Nephron progenitor cell (in vitro differentiated cells): ENCODE measurements at places on chromosomes 11 and 22.

- no peak for DNase-seq
- no peak overlapping the region for H3K27ac ChIP-seq
- H3K4me1 ChIP-seq: no peaks in the 10 kb centered on the region
- peaks cover 94% of the 10 kb centered on the region for H3K27me3 ChIP-seq
- H3K4me3 ChIP-seq: no peak overlapping the region
Measured at GRCh38 chr22:49717322-49717919, 110.3 kb downstream of the BRD1 start.

DNA sequence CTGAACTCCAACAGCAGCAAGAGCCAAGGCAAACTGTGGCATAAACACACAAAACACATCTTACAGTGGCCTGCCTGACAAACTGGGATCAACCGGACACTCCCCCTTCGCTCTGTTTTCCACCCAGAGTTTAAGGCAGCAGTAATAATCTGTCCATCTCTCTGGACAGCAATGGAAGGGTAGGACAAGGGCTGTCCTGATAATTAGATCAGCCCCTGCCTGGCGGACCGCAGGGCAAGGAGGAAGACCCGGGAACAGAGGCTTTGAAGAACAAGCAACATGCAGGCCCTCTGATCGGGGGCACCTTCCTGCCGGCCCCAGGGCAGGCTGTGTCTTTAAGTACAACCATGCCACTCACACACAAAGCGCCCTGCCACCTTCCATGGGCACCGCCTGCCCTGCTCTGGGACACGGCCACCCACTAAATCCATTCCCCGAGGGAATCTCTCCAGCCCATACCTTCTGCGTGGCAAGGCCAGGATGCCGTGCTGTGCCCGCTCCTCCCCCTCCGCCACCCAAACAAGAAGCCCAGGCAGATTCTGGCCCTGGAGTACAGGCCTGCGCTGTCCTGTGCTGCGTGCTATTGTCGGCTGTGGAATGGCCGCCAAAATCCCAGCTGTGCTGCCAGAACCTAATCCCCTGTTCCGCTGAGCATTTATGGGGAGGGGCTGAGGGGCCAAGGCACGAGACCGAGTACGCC lies 38.8 kb downstream of the NUMA1 start:
- peaks cover 9% of the 10 kb centered on the region for H3K36me3 ChIP-seq
- DNase-seq: peak; percentile 52
- H3K27me3 ChIP-seq: no peaks in the 10 kb centered on the region
- H3K4me1 ChIP-seq: peaks cover 18% of the 10 kb centered on the region
- no peak overlapping the region for H3K27ac ChIP-seq

- peaks cover 8% of the 10 kb centered on the region for H3K27me3 ChIP-seq
- no peak overlapping the region for H3K27ac ChIP-seq
- H3K4me1 ChIP-seq: no peaks in the 10 kb centered on the region
- H3K36me3 ChIP-seq: no peaks in the 10 kb centered on the region
- no peak for DNase-seq
Measured at GRCh38 chr11:91850533-91851275, 373.9 kb upstream of the FAT3 start.

GRCh38 chr22:30280505-30280904 lies 8.8 kb downstream of the CASTOR1 start:
- peaks cover 3% of the 10 kb centered on the region for H3K27me3 ChIP-seq
- no peak for DNase-seq
- H3K36me3 ChIP-seq: no peaks in the 10 kb centered on the region
- H3K4me1 ChIP-seq: peaks cover 19% of the 10 kb centered on the region
- H3K27ac ChIP-seq: no peak overlapping the region

GRCh38 chr11:72561856-72562255 lies 112.4 kb downstream of the PDE2A start:
- H3K36me3 ChIP-seq: no peaks in the 10 kb centered on the region
- H3K4me1 ChIP-seq: peaks cover 4% of the 10 kb centered on the region
- H3K27me3 ChIP-seq: peaks cover 9% of the 10 kb centered on the region
- no peak overlapping the region for H3K4me3 ChIP-seq

DNA sequence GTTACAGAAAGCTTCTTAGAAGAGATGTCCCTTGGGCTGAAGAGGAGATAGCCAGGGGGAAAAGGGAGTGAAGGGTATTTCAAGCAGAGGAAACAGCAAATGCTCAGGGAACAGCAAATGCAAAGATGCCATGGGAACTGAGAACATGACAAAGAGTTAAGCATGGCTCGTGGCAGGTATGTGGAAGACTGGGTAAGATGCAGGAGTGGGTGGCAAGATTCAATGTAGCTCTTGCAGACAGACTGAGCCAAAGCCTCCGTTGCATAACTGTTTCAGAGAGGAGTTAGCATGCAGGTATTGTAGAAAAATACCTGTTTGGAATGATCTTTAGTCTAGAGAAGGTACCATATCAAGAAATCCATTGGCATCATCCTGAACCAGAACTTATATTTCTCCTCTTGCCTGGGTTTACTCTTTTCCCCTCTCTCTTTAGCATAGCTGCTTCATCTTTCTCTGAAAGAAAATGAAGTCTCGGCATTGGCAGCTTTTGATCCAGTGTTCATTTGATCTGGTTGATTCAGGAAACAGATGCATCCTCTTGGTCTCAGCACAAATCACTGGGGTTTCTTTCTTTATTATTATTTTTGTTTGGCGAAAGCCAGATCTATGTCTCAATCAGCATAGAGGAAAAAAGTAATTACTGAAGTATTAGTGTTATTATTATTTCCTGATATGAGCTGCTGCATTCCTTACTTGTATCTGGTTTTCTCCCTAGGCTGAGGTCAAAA lies 41.7 kb upstream of the NUP160 start:
- peaks cover 13% of the 10 kb centered on the region for H3K27me3 ChIP-seq
- H3K27ac ChIP-seq: no peak overlapping the region
- no peak for DNase-seq
- no peaks in the 10 kb centered on the region for H3K36me3 ChIP-seq
- no peaks in the 10 kb centered on the region for H3K4me1 ChIP-seq

- no peaks in the 10 kb centered on the region for H3K27me3 ChIP-seq
- peaks cover 34% of the 10 kb centered on the region for H3K4me1 ChIP-seq
- no peak overlapping the region for H3K4me3 ChIP-seq
- no peak for DNase-seq
Measured at GRCh38 chr11:79325851-79326250, 115.0 kb downstream of the TENM4 start.

DNA sequence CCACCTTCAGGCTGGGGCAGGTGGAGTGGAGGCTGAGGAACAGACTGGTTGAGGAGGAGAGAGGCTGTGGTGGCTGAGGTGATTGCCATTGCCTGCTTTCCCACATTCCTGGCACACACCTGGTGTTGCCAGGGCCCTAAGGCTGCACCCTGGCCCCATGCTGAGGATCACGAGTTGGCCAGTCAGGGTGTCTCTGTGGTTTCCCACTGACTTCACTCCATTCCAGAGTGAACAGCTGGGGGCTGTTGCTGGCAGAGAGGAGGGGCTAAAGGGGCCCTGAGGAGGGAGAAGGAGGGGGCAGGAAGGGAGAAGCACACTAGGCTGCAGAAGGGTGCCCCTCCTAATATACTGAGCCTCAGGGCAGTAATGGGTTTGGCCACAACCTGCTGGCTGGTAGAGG lies 1.8 kb downstream of the TMEM86A start:
- no peak overlapping the region for H3K27ac ChIP-seq
- peaks cover 62% of the 10 kb centered on the region for H3K27me3 ChIP-seq
- DNase-seq: no peak
- peak overlapping the region; percentile 84 for H3K4me3 ChIP-seq

DNA sequence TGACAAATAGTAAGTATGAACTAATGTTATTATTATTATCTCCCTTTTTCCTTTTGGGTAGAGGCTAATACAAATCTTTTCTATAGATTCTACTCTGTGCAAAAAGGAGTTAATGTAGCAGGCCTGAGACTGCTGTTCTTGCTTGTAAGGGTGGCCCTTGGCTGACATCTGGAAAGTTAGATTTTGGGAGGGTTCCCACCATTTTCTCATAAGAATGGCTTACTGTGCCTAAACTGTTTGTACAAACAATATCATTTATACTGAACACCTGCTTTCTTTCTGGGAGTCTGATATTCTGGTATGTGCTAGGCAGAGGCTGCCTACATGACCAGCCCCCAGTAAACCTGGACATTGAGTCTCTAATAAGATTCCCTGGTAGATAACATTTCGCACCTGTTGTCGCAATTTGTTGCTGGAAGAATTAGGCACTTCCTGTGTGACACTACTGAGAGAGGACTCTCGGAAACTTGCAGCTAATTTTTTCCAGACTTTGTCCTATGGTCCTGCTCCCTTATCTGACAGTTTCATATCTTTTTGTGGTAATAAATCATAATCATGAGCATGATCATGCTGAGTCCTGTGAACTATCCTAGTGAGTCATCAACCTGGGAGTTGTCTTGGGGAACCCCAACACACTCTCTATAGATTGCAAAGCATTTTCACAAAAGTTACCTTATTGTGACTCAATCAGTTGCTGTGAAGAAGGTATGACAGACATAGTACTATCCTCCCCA lies 257.7 kb upstream of the CCDC90B start:
- H3K4me1 ChIP-seq: no peaks in the 10 kb centered on the region
- H3K4me3 ChIP-seq: no peak overlapping the region
- H3K27me3 ChIP-seq: no peaks in the 10 kb centered on the region
- H3K27ac ChIP-seq: no peak overlapping the region
- H3K36me3 ChIP-seq: no peaks in the 10 kb centered on the region

- no peak for DNase-seq
- H3K27ac ChIP-seq: no peak overlapping the region
- H3K27me3 ChIP-seq: peaks cover 8% of the 10 kb centered on the region
- peaks cover 5% of the 10 kb centered on the region for H3K36me3 ChIP-seq
- H3K4me1 ChIP-seq: peaks cover 22% of the 10 kb centered on the region
- H3K4me3 ChIP-seq: no peak overlapping the region
Measured at GRCh38 chr11:66126064-66126463, 56.0 kb downstream of the PACS1 start.

- H3K27ac ChIP-seq: no peak overlapping the region
- H3K36me3 ChIP-seq: no peaks in the 10 kb centered on the region
- H3K27me3 ChIP-seq: peaks cover 26% of the 10 kb centered on the region
- no peak overlapping the region for H3K4me3 ChIP-seq
- DNase-seq: no peak
Measured at GRCh38 chr11:134578807-134579723, 167.0 kb upstream of the B3GAT1 start.

DNA sequence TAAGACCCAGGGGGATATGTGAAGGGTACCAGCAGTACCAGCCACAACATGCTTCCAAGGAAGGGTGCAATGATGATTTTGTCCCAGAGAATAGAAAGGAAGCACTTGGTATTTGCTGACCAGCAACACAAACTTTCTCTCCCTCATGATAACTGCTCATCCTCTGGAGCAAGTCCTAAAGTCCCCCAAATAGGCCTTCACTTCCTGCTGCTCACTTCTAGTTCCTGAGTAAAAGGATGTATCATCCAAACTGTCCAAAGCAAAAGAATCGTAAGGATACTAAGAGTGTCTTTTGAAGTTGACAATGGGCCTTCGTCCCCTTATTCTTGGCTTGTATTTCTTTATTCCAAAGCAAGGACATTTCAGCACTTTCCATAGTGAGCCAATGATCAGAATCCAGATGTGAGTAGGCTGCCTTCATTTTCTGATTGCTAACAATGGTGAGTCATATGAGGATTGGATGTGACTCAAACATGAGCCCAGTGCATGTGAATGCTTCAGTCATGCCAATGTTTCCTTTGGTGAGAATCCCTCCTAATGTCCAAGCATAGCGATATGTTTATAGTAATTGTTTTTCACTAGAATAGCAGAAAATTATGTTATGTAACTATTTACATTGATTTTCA lies 243.4 kb upstream of the POU2AF2 start:
- DNase-seq: no peak
- no peaks in the 10 kb centered on the region for H3K4me1 ChIP-seq
- no peaks in the 10 kb centered on the region for H3K36me3 ChIP-seq
- no peak overlapping the region for H3K27ac ChIP-seq
- H3K27me3 ChIP-seq: peaks cover under 1% of the 10 kb centered on the region

DNA sequence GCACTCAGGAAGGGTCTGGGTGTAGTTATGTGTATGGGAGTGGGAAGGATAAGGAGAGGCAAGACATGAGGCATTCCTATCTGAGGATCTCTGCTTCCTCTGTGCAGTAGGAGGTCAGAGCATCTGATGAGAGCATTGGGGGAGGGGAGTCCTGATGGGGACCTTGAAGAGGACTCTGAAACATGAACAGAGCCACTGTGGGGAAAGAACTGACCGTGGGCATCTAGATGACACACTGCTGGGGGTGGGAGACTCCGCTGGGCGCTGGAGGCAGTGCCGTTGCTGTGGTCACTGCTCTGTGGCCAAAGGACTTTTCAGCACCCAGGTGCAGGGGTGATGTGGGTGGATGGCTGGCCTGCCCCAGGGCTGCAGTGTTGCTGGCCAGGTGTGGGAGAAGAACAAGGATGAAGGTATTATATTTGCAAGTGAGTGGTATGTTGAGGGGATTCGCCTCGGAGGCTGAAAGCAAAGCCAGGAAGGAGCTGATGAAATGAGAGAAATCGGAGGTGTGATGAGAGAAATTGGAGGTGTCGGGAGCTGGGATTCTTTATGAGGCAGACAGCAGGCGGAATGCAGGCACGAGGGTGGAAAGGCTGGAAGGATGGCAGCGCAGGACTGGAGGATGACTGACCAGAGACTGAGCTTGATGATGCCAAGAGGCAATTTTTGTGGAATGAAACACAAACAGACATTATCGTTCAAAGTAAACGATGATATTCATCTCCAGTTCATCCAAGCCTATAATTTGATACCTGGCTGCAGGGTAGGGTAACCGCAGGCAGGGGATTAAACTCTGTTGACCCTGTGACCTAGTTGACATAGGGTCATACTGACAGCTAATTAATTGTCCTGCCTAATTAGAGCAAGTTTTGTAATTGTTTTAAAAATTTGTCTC lies 19.4 kb upstream of the TMPRSS4 start:
- H3K27me3 ChIP-seq: peaks cover 41% of the 10 kb centered on the region
- no peaks in the 10 kb centered on the region for H3K36me3 ChIP-seq
- H3K4me1 ChIP-seq: peaks cover 29% of the 10 kb centered on the region
- DNase-seq: no peak
- peak overlapping the region; percentile 7 for H3K4me3 ChIP-seq

GRCh38 chr11:108037636-108038035 lies 28.9 kb downstream of the CUL5 start:
- H3K4me1 ChIP-seq: peaks cover 36% of the 10 kb centered on the region
- no peaks in the 10 kb centered on the region for H3K27me3 ChIP-seq
- DNase-seq: no peak
- peaks cover 56% of the 10 kb centered on the region for H3K36me3 ChIP-seq

- peaks cover 27% of the 10 kb centered on the region for H3K4me1 ChIP-seq
- H3K27ac ChIP-seq: no peak overlapping the region
- no peak overlapping the region for H3K4me3 ChIP-seq
Measured at GRCh38 chr22:46476547-46476941, 60.9 kb downstream of the CELSR1 start.

DNA sequence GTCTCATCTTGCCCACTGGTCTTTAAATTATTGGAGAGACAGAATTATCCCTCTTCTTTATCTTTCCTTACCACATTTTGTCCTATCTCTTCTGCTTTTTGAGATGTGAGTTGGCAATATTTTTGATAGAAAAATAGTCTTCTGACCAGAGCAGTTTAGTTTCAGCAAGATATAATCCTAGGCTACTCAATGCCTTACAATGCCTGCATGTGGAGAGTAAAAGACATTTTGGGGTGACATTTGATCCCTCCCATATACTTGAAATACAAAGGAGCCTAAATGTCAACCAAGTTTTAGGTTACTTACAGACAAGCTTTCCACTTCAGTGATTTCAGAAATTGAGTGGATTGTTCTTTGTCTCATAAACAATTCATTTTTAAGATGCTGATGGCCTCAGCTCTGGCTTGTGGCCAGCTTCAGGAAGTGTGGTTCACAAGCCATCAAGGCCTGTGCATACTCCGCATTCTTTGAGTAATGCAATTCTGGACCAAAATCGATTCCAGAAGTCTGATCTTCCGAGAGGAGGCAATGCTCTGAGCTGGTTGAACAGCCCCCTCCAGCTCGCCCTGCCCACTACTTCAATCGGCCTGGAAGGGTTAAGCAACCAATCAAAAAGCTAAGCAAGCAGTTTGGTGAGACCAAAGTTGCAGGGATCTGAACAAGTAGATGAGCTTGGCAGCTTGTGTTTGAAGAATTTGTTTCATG lies 274.4 kb downstream of the BLID start:
- no peak overlapping the region for H3K4me3 ChIP-seq
- H3K27ac ChIP-seq: no peak overlapping the region
- H3K27me3 ChIP-seq: peaks cover 2% of the 10 kb centered on the region
- H3K4me1 ChIP-seq: peaks cover 14% of the 10 kb centered on the region
